ENCODE measurements at places on chromosomes 4 and X.

GRCh38 chr4:180990931-180991330, 1252.3 kb upstream of the TENM3 start:
- DNase-seq = no peak

DNA sequence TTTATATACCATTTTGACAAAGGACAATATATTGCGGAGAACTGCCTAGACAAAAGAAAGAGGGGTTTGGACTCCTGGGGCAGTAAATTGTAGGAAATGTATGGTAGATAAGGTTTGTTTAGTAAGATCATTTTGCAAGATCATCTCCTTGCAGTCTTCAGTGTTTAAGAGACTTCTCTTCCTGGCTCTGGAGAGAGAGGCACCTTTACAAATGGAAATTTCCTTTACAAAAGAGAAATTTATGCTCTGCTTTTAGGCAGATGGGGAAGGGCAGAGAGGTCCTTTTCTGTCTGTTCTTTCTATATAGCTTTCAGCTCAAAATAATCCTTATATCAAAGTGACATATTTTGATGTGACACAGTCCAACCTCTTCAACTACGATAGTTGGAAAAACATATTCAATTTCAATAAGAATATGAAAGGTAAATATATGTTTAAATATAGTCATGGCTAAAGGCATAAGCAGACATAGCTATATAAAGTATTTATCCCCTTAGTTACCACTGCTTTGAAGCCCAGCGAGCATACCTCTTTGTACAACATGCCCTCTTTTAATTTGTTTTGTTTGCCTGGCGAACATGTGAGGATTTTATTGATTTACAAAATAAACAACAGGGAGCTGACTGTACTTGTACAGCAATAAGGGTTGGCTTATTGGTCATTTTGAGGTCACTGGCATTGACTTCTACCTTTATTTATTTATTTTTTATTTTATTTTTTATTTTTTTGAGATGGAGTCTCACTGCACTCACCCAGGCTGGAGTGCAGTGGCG, 65.2 kb downstream of the TRIM2 start:
- no peak for DNase-seq

DNA sequence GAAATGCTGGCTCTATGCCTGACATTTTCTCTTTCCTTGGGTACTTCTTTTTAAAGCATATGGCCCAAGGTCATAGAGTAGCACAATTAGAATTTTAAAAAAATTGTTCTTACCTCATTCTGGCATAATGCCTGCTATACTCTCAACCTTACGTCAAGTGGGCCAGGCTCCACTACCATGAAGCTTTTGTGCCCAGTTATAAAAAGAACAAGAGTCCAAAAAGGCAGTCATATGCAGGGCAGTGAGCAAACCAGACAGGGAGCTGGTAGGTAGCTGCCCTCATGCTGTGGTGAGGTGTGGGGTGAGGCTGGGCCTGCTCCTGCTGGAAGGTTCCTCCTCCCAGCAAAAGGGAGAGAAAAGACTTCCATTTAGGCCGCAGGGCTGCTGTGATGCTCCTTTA, 64.4 kb upstream of the UCP1 start:
- DNase-seq = no peak

GRCh38 chrX:25650216-25650820, 487.8 kb upstream of the MAGEB18 start:
- DNase-seq = no peak

GRCh38 chr4:92060333-92060732, 243.4 kb upstream of the GRID2 start:
- DNase-seq = no peak

DNA sequence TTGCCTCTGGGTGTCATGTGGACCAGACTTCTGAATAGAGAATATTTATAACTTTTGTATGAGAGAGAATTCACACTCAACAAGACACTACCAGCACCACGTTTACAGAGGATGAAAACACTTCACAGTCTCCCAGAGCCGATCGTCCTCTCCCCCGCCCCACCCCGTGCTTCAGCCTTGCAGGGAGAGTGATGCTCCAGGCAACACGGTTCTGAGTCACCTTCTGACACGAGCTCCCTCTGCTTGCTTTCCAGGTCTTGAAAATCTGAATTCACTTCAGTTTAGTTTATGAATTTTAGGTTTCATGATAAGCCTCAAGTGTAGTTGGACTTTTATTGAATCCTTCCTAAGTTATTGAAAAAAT, 59.8 kb downstream of the CPLX1 start:
- DNase-seq = no peak

All from NAMALWA (cell line).